Substantia nigra (tissue), 51 donors: ENCODE measurements at places on chromosomes 4 and X.

DNA sequence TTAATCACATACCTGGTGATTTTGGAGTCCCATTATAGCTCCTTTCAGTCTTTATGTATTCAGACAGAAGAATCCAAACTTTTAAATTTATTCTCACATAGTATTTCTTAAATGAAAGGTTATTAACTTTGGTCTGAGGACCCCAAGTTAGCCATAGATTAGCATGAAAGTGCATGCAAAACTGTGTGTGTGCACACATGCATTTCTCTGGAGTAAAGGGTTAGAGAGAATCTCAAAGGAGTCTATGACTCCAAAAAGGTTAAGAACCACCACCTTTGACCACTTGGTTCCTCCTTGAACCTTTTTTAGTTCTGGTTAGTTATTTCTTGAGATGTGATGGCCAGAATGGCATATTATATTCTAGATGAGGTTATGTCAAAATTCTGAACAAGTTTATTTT, 102.0 kb downstream of the MGST2 start:
- no peak for DNase-seq

DNA sequence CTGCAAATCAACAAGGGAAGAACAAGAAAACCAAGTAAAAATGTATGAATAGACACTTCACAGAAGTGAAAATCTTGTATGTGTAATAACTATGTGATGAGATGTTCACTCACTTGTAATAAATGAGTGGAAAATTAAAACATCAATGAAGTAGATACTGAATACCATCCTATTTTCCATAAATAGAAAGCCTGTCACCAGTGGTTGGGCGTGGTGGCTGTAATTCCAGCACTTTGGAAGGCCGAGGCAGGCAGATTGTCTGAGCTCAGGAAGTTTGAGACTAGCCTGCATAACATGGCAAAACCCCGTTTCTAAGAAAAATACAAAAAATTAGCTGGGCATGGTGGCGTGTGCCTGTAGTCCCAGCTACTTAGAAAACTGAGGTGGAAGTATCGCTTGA, 53.5 kb upstream of the SOD3 start:
- DNase-seq = no peak

DNA sequence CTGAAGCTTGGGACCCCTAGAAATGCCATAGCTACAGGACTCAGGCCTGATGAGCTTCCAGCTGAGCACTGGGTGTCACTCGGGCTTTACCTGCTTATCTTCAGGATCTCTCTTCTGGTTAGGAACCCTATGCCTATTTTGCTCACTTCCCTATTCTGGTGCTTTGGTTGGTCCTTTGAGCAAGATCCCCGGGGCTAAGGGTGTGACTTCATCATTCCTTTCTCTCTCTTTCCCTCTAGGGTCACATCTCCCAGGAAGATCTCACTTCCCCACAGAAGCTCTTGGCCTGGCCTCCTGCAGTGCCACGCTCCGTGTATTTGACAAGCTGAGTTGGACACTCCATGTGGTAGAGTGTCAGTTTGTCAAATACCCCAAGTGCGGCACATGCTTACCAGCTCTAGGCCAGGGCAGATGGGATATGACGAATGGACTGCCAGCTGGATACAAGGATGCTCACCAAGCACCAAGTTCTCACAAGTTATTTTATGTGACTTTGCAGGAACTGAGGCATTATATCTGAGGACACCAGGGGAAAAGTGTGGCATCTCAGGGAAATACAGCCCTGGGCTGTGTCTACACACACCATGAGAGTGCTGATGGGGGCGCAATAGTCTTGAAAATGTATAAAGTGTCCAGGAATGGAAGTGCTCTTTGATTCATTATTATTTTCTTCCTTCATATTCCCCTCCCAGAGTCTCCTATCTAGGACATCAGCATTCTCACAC, 21.1 kb downstream of the VSIG4 start:
- DNase-seq = no peak

GRCh38 chr4:183118141-183118540, 19.1 kb downstream of the WWC2 start:
- DNase-seq = no peak

DNA sequence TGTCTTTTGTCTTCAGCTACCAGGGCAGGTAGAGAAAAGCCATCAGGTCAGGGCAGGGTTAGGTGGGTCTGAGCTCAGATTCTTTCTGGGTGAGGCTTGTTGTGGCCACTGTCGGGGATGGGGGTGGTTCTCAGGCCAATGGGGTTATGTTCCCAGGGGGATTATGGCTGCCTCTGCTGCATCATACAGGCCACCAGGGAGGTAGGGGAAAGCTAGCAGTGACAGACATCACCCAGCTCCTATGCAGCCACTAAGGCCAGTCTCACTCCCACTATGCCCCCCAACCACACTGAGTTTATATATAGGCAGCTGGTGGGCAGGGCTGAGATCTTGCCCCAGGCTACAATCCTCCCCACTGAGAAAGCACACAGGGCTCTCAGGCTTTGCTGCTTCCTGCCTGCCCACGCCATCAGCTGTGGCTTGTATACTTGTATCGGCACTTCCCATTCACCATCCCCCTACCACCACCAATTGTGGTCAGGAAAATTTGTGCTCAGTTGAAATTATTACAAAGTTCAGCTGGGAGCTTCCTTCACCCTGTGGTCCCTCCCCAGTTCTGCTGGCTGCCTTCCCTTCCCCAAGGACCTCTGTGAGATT, 72.6 kb upstream of the PTPN13 start:
- DNase-seq = no peak

DNA sequence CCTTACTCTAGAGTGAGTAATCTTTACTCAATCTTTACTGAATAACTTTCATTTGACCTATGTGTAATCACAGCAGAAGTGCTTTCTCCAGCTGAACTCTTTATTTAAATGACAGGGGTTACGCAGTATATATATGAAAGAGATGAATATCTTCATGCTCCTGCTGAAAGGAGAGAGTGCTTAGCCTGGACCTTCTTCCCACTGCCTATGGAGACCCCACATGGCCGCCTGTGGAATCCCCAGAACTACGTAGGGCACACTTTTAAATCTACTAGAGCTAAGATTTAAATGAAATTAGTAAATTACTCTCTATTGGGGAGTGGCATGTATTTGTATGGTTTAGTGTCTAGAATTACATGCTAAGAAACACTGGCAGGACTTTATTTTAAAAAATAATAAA, 391.2 kb downstream of the ANKRD50 start:
- no peak for DNase-seq

DNA sequence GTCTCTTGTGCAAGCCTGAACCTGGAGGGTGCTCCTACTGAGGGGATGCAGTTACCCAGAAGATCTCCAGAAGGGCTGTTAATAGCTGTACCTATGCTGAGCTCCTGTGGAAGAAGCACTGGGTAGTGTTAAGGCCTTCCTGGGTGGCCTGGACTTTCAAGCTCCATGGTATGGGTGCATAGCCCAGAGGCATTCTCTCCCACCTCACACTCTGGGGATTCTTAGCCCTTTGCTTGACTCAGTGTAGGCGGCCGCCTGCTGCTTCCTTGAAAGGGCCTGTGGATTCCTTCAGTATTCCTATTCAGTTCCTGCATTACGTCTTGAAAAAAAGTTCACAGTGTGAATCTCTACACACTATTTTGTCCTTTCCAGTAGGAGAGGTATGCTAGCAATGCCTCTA, 235.7 kb upstream of the MAGEB16 start:
- DNase-seq = no peak

GRCh38 chr4:47031751-47032404, 511 bp downstream of the GABRB1 start:
- DNase-seq = no peak

DNA sequence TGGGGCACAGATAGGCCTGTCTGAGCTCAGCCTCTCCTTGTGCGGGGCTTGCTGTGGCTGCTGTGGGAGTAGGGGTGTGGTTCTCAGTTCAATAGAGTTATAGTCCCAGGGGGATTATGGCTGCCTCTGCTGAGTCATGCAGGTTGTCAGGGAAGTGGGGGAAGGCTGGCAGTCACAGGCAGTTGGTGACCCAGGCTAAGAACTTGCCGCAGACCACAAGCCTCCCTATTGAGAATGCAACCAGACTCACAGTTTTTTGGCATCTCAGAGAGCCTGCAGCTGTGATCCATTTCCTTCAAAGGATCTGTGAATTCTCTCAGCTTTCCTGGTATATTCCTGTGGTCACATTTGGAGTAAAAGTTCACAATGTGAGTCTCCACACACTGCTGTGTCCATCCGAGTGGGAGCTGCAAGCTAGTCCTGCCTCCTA, 364.9 kb downstream of the ZNF674 start:
- DNase-seq = no peak

DNA sequence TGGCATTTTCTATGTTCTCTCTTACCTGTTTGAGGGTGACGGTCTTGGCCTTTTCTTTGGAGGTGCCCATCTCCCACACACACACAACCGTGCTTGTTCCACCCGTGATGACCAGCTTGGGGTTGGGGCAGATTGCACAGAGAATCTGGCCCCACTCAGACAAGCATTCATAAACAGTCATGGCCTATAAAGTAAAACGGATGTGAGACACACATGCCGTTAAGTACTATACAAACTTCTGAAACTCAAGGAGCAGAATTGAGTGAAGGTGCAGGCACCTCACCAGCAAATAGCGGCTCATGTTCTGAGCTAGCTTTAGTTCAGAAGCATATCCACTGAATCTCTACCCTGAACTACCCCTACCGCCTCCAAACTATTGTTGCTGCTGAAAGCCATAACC, 107.6 kb downstream of the CDS1 start:
- DNase-seq = no peak

GRCh38 chr4:56301997-56302496, 85.2 kb downstream of the AASDH start:
- DNase-seq = no peak

GRCh38 chr4:173477016-173477415, 53.0 kb downstream of the HAND2 start:
- no peak for DNase-seq

DNA sequence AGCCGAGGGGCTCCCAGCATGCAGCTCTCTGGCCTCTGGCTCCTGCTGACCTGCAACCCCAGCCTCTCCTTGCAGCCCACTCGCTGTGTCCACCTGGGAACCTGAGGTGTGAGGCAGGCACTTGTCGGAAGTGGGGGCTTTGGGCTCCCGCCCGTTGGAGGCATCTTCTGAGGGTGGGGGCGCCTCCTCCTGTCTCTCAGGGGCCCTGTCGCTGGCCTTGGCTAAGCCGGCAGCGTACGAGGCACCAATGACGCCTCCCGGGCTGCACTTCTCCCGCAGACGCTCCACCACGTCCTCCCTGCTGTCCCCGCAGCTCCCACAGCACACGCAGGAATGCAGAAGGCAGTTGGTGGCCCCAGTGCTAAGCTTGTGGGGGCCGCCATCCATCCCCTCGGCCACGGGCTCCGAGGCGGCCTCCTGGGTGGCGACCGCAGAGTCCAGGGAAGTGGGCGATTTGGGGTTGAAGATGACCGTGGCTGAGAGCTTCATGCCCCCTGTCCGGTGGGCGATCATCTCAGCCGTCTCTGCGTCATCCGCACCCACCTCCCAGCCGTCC, 42.5 kb upstream of the MXD4 start:
- no peak for DNase-seq

- no peak for DNase-seq
Observed at GRCh38 chr4:185880571-185880970, 68.6 kb upstream of the SORBS2 start.

DNA sequence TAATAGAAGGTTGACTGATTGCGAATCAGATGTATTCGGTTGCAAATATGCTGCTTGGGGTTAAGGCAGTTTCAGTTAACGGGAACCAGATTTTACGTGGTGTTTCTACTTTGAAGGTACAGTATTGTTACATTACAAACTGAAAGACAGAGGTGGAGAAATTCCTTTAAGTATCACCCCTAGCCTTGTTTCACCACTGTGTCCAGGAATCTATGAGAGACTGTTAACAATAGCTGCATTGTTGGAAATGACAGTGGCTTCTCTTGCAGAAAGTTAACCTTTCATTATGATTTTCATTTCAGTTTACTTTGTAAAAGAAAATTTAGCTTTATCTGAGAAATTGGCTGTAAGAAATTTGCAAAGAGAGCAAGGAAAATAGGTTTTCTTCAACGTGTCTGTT, 2.6 kb downstream of the CDKL5 start:
- DNase-seq = no peak

DNA sequence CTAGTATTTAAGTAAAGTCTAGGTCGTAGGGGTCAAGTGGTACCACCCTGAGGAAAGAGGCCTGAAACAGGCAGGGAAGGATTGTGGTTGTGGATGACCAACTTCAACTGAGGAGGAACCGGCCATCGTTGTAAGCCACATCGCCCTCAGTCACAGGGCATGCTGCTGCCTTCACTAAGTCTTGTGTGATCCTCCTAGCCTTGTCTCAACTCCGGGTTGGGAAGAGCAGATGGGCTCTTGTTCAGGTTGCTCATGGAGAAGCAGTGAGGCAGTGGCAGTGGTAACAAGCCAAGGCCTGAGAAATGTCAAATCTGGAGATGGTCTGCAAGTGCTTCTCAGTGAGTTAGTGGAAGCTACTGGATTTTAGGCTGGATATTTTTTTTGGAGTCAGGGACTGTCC, 22.8 kb upstream of the NKX3-2 start:
- DNase-seq = no peak

DNA sequence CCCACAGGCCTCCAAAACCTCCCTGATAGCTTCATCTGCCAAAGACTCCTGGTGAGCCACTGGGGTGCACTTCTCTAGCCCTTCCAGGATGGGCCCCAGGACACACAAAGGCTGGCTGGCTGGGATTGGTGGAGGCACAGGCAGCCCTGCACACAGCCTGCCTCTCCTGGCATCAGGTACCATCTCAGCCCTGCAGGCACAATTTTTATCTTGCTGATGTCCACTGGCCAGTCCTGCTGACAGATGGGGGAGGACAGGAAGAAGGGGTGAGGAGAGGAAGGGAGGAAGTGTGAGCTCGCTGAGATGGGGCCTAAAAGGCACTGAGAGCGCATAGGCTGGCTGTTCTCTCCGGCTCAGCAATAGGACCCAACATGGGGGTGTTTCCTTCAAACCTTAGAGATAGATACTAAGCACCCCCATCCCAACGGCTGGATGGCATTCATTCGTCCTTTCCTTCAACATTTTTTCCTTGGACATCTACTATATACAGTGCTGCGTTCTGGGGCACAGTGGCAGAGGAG, 92.7 kb downstream of the PJA1 start:
- DNase-seq = no peak

GRCh38 chr4:184248216-184248615, 30.5 kb upstream of the ENPP6 start:
- DNase-seq = no peak

DNA sequence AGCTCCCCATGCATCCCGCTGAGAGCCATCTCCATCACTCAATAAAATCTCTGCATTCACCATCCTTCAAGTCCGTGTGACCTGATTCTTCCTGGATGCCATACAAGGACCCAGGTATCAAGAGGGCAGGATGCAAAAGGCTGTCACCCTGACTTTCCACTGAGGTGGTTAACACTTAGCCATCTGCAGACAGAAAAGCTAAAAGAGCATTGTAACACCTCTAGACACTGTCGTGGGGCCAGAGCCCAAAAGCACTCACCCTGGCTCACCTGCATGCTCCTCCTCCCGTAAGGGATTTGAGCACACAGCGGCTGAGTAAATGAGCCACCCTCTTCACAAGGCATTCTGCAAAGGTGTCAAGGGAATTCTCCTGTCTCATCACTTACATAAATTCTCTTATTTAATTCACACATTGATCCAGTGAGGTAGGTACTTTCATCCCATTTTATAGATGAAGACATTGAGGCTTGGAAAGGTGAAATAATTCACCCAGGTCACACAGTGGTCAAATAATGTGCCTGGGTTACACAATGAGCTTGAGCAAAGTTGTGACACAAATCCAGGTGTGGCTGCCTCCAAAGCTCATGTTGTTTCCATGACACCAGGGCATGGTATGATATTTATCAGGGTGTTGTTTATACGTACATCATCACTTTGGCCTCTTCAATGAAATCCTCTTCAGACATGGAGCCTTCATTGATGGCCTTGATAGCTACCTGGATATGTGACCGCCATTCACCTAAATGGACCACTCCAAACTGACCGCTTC, 48.0 kb downstream of the TXK start:
- no peak for DNase-seq

- DNase-seq = no peak
Observed at GRCh38 chrX:121356139-121356849, 308.9 kb downstream of the GLUD2 start.
